AG04449 (cell line): ENCODE measurements at places on chromosomes 4 and X.

DNA sequence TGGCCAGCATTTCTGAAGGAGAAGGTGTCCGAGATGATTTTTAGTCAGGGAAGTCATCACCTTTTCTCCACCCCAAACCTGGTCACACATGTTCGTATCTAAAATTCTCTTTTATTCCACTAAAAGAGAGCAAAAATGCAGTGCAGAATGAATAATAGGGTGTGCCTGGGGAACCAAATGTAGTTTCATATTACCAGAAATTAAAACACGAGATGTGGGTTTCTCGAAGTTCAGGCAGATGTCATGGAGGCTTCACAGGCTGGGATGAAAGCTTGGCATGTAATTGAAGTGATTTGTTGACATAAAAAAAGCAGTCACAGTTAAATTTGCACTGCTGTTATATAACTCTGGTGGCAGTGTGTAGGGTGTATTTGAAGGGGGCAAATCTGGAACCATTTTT lies 165.5 kb upstream of the PDE5A start:
- DNase-seq = no peak

DNA sequence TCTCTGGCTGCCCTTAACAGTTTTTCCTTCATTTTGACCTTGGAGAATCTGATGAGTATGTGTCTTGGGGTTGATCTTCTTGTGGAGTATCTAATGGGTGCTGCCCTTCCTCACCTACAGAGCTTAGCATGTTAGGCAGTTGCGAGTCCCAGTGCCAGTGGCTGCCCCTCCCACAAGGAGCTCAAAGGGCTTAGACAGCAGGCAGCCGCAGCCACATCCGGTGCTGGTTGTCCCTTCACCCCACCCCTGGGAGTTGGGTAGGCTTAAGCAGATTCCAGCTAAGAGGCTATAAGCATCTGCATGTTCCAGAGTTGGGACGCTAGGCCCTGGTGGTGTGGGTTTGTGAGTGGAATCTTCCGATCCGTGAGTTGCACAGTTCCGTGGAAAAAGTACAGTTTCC lies 322.1 kb upstream of the ARX start:
- DNase-seq = no peak

GRCh38 chrX:123049071-123049625 lies 134.9 kb upstream of the GRIA3 start:
- DNase-seq = no peak

DNA sequence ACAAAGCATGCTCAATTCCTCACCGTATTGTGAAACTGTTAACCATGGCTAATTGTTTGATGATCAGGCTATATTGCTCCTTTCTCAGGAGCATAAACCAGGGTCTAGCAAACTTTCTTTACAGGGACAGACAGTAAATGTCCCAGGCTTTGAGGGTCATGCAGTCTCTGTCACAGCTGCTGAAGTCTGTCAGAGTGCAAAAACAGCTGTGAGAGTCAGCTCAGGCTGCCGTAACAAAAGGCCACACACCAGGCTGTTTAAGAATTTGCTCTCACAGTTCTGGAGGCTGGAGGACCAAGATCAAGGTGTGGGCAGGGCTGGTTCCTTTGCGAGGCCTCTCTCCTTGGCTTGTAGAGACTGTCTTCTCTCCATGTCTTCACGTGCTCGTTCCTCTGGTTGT lies 75.6 kb downstream of the GPR143 start:
- no peak for DNase-seq
